Cortex of kidney (tissue), 1 donor: ENCODE measurements at places on chromosomes 2 and 18.

DNA sequence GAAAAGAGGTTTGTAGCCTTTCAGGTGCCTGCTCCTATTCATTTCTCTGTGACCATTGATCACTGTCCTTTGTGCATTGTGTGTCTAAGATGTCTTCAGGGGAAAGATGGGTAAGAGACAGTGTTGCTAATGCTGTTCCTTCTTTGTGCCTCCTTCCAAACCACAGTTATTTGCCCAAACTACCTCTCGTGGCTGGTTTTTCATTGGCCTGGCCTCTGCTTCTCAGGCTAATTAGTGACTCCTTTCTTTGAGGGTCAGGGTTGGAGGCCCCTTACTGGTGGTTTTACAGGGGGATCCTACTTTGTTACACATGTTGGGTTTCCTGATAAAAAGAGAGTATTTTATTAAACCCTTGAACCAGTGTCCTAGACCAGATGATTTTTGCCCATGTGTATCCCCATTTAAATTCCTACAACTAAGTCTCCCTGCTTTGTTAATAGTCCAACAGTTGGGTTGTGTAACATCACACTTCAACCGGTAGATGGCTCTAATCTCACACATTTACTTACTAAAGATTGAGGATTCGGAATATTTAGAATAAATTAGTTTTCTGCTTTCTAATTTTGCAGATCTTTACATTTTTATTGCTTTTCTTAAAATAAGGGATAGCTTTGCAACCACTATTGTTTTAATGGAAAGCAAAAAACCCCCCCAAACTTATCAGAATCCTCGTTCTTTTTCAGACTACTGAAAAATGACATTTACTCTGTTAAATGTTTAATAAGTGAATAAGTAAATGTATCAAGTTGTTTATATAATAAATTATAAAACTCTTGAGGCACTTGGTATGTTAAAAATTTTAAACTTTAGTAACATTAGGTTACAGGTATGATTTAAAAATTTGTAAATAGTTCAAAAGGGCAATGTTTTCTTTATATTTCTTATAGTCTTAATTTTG, 2.4 kb downstream of the MARS2 start:
- no peak for DNase-seq

- no peak for DNase-seq
Observed at GRCh38 chr2:140596447-140596846, 1534.4 kb downstream of the LRP1B start.

DNA sequence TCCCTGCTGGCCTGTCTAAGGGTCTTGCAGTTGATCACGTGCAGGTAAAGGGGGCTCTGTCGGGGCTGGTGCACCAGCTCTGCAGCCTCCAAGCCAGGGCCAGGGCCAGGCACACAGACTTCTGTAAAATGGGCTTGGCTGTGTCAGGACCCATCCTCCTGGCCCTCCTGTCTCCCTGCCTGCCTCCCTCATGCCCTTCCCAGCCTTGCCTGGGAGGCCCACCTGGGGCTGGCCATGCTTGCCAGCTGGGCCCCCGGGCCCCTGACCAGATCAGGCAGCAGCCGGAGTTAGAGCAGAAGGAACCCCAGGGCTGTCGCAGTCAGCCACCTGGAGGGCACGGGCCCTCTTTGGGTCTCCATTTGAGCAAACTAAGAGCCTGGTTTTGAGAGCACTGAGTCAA, 2.0 kb downstream of the SLC66A3 start:
- no peak for DNase-seq

GRCh38 chr2:8525582-8526402, 156.1 kb upstream of the ID2 start:
- no peak for DNase-seq

DNA sequence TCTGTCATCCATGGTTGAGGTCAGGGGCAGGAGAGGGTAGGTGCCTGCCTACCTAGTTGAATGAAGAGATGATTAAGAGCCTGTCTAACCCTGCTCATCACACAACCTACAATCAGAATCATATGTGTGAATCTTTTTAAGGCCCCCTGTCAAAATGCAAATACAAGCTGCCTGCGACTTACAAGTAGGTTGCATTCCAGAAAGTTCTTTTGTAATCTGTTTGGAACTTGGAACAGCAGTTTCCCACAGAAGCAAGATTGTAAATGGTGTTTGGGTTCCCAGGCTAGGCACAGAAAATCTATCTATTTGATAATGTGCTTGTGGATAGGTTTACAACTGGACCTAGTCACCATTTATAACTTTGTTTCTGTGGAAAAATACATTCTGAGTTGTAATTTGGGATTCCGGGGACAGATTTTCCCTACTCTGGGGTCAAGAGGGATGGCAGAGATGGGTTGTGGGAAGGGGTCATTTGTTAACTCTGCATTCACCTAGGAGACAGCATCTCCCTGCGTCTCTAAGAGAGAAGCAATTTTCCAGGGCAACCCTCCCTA, 4.4 kb downstream of the LIPG start:
- no peak for DNase-seq

DNA sequence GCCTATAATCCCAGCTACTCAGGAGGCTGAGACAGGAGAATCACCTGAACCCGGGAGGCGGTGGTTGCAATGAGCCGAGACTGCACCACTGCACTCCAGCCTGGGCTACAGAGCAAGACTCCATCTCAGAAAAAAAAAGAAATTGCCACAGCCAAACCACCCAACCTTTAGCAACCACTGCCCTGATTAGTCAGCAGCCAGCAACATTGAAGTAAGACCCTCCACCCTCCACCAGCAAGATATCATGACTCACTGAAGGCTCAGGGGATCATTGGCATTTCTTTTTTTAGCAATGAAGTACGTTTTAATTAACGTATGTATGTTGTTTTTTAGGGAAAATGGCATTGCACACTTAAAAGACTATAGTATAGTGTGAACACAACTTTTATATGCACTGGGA, 349.1 kb upstream of the ACVR2A start:
- no peak for DNase-seq

DNA sequence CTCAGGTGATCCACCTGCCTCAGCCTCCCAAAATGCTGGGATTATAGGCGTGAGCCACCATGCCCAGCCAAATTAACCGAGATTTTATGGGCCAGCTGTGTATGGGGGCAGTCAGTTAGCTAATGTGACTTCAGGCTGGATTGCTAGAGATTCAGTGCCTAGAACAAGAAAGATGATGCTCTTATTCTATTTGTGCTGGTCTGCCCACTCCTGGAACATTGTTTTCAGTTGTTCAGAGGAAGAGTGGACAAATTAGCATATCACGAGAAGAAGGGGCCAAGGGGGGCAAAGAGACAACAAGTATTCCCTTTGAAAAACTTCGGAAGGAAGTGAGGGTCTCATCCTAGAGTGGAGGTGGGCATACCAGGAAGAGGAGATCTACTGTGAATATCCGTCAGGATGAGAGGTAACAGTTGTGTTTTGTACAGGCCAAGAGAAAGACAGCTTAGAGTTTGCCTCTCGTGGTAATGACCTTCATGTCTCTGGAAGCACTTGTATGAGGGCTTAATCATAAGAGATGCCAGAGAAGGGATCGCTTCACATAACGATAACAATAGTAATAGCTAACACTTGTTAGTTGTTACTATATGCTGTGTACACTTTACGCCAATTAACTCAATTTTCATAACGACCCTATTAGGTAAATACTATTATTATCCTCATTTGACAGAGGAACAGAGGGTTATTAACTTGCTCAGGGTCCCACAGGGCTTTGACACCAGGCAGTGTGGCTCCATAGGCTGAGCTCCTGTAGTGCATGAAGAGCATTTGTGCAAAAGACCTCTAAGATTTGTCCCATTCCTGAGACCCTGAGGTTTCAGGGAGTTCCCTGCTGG, 138.3 kb downstream of the DDX1 start:
- DNase-seq, result no peak

DNA sequence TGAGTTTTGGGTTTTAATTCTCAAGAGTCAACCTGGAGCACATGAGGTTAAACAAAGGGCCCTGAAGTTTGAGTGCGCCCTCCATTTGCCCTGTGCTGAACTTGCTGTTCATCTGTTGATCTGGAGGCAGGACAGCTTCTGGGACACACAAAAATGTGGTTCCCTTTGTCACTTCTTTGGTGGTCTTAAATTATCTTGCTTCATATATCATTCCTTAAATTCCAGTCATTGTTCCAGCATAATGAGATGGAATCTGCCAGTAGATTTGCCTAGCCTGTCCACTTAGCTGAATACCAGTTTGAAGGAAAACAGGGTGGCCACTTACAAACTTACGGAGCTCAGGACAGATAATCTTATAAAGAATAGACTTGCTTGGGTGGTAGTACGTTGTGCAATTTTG, 916 bp downstream of the CETN1 start:
- DNase-seq, result no peak
